Gastroesophageal sphincter (tissue), 4 donors: ENCODE measurements at places on chromosomes 2 and 18. TPM values are rescaled to one million over a fixed set of nuclear protein-coding genes. Genes with fewer than 3 reads are reported as not detected.

Gene AFG3L2
- 38.4 TPM for total RNA-seq

Gene ATP6V1C2
- not detected for total RNA-seq

Gene MC2R
- not detected for total RNA-seq

Gene DHRS9
- total RNA-seq, result 0.58 TPM

Gene DSG2
- total RNA-seq, result 1.8 TPM

Gene ITPRIPL1
- total RNA-seq, result not detected

DNA sequence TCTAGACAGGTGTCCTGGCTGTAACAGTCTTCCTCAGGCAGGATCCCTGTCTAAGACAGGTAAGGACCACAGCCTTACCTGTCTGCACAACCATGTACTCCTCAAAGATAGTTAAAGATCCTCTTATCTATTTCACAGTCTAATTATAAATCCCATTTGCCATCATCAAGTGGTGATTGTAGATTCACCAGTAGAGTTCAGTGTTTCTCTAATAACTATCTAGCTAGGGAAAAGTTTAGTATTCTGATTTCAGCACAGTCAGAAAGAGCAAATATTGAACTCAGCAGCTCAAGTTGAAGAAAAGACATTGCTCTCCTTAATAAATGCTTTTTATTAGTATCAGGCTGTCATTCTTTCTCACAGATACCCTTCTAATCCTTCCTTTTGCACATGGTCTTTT lies 1305.5 kb upstream of the NXPH2 start:
- no peak for ATAC-seq

DNA sequence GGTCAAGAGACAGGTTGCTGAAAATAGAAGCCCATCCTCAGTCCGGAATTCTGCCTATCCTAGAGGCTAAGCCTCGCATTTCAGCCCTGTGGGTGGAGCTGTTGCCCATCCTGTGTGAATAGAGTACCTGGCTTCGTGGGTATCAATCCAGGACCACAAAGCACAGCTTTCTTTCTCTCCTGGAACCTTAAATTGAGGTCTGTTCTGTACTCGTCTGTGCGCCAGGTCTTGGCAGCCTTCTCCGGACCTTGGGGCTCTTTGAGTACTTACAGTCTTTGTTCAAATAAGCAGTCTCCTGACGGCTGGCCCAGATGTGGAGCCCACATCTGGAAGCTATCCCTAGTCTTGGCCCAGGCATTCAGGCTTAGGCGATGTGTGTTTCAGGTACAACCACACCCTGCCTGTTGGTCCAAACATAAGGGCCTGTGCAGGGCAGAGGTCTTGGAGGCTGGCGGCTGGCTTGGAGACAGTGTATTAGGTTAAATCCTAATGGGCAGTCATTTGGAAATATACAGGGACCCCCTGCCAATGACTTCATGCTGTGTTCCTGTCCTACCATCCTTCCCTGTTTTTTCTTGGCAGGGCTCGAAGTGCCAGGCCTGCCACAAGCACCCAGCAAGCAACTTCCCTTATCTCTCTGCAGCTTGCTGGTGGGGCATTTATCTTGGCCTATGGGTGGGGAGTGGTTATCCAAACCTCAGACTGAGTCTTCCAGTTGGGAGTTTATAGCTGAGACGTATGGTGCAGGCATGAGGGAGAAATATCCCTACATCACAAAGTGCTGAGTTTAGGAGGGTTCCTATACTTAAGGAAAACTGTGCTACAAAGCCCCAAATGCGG lies 294.1 kb downstream of the BCL2 start:
- ATAC-seq, result no peak

DNA sequence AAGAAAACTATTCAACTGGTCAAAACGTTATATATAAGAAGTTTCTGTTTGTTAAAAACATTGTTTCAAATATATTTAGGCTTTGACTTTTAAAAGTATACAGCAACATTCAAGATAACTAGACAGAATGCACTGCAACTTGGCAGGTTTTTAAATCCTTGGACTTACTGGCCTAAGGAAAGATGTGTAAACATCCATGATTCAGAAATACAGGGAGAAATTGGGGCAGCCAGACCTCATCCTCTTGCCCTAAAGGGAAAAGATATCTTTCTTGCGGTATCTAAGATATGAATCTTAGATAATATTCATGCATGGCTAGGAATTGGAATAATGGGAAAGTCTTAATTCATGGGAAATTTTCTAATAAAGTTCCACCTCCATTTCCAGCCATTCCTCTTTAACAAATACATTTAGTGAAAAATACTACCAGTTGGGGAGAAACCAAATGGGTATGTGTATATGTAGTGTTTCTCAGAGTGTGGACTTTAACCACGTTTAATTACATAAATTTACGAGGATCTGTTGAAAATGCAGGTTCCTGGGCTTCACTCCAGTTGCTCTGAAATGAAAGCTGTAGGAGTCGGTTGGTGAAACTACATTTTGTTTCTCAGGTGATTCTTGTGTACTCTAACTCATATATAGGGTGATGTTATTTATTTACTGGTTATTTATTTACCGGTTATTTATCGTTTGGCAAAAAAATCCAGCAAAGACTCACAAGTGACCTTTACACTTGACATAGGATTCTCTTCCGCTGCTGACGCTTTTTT lies 587 bp upstream of the TANK start:
- ATAC-seq, result no peak

DNA sequence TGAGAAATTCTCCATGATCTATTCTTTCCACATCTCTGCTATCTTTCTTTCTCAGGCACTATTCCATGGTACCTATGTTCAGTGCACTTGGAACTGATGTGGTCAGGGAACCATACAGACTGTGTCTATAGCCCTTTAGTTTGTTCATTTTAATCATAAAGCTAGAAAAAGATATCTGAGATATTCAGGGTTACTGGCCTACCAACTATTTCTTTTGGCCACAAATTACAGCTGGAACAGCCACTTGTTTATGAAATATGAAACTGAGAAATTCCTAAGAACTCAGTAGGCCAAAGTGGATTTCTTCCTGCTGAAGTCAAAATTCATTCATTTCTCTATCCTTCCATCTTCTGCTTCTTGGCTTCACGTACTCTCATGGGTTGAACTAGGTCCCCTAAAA lies 22.8 kb upstream of the LYPD1 start:
- ATAC-seq, result no peak

DNA sequence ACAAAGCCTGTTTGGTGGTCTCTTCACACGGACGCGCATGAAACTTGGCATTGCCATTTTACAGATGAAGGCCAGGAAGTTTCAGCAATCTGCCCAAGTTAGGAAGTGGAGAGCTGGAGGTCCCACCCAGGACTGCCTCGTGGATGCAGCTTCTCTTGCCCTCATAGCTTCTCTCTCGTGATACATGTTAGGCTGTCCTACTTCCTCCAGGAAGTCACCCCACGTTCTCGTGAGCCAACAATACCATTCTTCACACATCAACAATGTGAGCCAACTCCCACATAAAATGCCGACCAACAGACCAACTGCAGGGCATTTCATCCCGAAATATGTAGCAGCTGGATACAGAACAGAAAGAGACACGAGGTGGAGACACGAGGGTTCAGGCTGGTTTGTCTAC lies 85.3 kb downstream of the MREG start:
- ATAC-seq, result no peak

- ATAC-seq, result no peak
Measured at GRCh38 chr2:121450301-121450700, 80.4 kb upstream of the RNU4ATAC start.

DNA sequence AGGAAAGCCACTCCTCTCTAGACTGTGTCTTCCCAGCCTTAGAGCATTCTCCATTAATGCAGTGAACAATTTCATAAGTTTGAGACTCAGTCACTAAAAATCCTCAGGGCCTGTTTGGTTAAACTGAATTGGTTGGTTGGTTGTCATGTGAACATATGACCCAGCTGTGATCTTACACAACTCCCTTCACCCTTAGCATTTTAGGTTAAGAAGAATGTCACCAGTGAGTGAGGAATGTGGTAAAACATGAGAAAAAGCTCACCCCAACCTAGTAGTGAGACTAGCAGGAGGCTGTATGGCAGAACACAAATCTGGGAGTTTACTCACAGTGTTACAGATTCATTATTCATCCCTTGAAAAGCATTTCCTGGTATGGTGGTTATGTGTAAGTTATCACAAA lies 32.4 kb downstream of the LHCGR start:
- no peak for ATAC-seq

GRCh38 chr2:130796290-130796689 lies 40.4 kb upstream of the ARHGEF4 start:
- ATAC-seq, result no peak

GRCh38 chr2:219045937-219046550 lies 4.7 kb upstream of the CFAP65 start:
- no peak for ATAC-seq

DNA sequence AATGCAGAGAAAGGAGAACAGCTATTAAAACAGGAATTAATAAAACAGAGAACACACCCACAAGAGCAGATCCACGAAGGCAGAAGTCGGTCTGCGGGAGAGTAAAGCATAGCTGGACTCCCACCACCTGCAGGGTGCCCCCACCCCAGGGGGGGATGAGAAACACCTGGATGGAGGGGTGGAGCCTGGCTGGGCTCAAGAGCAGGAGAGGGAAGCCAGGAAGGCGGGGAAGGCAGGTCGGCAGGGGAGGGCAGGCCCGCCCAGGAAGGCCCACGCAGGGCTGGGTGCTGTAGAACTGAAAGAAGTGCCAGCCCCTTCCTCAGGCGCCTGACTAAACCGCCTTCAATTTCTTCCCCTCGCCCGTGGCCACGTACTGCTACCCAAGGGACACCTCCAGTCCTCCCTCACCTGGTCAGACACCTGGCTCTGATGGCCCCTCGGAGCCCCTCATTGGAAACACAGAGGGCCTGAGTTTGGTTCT lies 175.4 kb downstream of the HDAC4 start:
- ATAC-seq, result no peak
